Stimulated activated CD8-positive, alpha-beta memory T cell treated with anti-CD3 and anti-CD28 coated beads, Interleukin-4, amount 100 ng/mL, for 1 hour (primary cell): ENCODE measurements at places on chromosomes 4 and X.

DNA sequence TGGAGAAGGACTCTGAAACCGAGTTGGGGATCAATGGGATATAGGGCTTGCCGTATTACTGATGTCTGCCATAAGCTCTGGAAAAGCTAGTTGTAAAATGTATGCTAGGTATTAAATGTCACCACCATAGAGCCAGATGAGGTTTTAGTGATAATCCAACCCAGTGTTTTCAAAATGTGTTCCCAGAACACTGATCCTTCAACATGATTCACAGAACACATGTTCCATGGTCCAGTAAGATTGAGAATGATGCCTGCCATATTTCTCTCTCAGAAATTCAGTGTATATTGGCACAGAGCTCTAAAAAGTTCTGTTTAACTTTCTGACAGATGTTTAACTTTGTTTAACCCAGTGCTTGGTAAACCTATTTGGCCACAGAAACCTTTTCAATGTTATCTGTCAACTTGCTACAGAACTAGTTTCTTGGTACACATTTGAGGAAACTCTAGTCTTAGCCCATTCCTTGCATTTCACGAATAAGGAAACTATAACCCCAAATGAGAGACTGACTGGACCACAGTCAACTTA is 160.2 kb downstream of the PALLD start:
- DNase-seq: no peak

DNA sequence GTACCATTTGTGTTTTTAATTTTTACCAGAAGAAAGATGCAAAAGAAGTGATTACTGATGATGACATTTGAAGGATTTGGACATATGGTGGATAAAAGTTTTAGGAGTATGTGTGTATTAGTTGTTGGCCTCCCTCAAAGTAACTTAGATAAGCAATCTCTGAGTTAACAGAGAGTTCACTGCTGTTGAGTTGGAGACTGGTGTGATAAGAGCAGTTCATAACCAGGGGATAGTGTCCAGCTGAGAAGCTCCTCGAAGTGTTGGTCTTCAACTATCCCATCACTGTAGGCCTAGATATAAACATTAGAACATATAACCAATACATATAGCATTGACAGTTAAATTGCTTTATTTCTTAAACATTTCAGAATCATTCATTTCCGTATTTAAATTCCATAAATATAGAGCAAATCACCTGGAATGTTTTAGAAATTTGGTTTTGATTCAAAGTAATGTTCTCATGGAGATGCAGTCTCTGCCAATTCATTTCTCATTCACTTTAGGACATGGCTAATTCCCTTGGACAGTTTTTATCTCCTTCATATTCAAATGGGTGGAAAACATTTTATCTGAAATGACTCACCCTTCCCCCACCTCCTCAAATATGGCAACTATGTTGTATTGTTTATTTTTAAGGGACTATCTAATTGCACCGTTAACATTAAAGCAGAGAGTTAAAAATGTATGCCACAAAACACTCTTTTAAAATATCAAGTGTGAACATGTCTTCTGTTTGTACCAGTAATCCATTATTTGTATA is 136.8 kb upstream of the SLC4A4 start:
- DNase-seq: no peak

DNA sequence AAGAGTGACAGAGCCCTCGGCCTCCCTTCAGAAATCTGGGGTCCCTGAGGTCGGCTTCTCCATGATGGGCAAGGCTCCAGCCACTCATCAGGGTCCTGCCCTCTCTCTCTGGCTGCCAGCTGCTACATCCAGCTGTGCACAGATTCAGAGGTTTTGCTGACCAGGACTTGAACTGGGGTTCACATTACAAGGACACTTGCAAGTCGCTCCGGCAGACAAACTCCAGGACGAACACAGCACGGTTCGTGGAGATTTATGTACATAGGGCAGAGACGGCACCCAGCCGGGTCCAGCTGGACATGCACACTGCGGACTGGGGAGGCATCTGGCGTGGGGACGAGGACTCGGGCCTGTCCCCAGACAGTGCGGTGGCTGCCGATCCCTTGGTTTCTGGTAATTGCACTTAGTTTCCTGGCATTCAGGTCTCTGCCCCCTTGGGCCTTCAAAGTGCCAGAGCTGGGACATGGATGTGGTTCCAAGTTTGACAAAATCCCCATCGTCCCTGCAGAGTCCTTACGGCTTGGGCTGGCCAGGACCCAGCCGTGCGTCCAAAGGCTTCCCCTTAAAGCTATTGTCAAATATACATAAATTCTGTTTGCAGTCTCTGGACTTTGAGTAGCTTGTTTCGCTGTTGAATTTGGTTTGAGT is 6.2 kb upstream of the C4orf50 start:
- DNase-seq: no peak

DNA sequence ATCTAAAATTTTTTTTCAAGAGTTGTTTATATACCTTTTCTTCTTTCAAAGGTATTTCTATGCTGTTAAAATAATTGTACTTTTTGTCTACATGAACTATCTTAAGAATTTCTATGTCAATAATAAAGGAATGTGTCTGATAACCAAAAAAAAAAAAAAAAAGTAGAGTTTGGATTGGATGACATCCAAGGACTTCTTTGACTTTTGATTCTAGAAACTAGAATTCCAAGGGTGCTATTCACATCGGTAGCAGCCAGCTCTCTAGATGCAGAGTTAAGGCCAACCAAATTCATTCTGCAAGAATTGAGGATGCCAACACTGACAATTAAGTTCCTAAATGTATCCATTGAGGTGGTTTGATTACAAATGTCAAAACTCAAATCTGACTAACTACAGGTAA is 42.0 kb upstream of the PRKG2 start:
- no peak for DNase-seq

GRCh38 chr4:1826531-1827350 is 29.2 kb downstream of the LETM1 start:
- DNase-seq: no peak

GRCh38 chrX:101550362-101550750 is at the start of gene ARMCX1:
Gene ARMCX1, plus strand, starts transcription at chrX:101550547. Its CDS starts 2,384 bp downstream, at chrX:101552931.
- no peak for DNase-seq

DNA sequence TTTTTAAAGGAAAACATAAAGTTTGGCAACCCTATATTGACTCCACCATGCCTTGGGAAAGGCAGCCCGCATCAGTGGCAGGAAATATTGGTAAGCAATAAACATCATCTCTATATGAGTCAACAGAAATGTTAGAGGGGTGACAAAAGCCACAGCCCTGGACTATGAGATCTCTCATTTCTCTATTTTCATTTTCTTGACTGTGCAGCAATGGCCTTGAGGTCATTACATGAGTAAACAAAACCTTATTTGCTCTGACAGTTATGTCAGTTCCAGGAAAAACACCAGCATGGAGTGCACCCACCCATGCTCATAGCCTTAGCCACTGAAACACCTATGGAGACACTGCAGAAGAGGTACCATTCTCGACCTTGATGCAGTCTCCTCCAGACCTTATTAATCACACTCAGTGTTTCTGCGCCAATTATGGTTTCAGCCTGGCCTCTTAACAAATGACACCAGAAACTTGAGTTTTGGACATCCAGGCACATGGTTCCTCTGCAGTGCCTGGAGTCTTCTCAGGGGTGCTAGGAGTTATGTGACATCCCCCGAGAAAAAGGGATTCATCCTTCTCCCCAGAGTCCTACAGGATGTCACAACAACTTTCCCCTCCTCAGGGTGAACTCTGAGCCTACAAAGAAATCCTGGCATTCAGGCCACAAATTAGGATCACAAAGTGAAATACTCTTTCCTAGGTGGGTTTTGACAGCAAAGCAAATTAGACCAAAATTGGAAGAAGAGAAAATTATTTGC is 16.0 kb upstream of the HPGD start:
- DNase-seq: no peak

DNA sequence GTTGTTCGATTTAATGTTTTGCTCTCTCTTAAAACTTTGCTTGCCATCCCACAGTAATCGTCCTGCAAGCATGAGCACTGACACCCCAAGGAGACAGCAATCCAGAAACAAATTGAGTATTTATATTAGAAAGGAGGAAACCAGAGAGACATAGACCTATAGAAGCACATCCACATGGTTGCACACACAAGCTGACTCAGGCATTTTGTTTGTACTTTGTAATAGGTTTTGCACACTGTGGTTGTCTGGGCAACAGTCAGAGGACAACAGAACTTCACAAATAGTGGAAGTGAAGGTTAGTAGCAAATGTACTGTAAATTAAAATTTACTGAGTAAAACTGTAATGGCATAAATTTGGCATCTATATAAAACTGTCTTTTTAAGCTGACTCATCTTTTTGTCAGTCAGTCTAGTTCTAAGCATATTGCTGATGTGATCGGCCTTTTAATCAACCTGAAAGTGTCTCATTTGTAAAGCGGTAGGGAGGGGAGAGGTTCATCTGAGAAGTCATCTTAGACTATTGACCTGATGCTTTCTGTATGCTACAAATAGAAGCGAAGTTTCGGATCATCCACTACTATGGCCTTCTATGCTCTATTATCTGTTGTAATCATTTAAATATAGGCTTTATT is 1624.7 kb downstream of the ARAP2 start:
- DNase-seq: no peak

GRCh38 chrX:149718757-149719156 is 6.9 kb downstream of the MAGEA11 start:
- no peak for DNase-seq
